ENCODE measurements at places on chromosomes 2 and 18.
A peak's percentile ranks its signal among the peaks of the same experiment; 100 is the strongest.

DNA sequence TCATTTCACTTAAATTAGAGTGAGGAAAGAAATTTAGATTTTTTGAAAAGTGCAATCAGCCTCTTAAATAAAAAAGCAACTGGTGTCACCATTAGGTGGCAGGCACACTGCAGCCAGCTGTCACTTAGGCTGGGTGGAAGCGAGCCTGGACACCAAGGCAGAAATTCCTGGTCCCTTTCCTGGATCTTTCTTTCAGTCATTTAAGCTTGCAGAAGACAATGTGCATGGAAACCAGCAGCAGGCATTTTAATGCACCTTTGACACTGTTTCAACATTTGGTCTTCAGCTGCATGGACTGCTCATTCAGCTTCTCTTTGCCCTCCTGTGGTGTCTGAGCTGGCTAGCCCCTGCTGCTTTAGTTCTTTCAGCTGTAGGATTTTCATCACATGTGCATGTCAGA, 61.0 kb downstream of the AQP4 start:
- DNase-seq: no peak

- DNase-seq: no peak
These were observed 270.5 kb upstream of the MEIS1 start for GRCh38 chr2:66164470-66164869.

- no peak for DNase-seq
These were observed 73.0 kb upstream of the LGALSL start for GRCh38 chr2:64380853-64381527.

DNA sequence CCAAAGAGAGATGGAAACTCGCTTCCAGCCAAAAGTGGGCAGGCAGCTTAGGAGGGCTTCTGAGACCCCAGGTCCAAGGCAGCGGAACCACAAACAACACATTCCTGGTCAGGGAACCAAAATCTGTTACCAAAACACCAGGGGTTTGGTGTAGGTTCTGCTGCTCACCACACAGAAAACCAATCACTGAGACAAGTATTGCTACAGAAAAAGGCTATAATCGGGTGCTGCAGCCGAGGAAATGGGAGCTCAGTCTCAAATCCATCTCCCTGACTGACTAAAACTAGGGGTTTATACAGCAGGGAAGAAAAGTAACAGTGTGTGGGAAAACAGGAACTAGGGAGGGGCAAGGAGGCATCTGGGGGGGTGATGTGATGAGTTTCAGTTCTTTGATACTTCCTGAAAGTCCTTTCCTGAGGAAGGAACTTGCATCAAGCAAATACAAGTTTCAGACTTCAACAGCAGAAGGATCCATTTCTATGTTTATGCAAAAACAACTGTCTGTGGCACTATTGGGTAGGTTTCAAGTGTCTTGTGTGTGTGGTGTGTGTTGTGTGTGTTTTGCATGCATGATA, 108.0 kb downstream of the FAM168B start:
- DNase-seq: no peak

GRCh38 chr2:72755647-72756423, 70.0 kb downstream of the EXOC6B start:
- DNase-seq: peak; percentile 47

DNA sequence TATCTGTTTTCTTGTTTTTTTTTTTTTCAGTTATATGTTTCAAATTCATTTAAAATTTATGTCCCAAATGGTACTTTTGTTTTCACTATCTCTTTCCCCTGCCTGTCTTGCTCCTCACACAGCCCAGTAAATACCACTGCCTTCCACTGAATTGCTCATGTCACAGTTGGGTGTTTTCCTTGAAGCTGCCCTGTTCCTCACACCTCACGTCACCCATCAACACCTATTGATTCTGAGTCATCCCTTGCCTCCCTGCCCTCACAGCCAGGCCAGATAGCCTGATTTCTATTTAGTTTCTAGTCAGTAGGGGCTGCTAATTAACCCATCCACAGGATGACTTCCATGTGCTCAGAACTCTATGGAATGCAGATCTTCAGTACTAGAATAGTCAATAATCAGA, 25.3 kb downstream of the FSHR start:
- DNase-seq: no peak

DNA sequence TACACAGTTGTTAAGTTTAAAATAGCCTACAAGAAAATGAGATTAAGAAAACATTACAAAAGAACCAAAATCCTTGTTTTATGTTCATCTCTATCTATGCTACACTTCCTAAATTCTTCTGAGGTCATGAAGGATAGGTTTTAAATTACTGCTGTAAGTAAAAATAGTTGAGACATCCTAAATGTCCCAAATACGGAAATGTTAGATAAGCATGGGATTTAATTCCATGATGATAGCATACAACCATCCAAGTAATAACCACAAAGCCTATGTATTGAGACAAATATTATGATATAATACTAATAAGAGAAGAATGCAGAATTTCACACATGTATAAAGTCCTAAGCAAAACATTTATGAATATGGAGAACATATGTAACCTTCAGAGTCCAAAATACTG, 34.1 kb downstream of the PIEZO2 start:
- DNase-seq: peak; percentile 31
